ENCODE measurements at places on chromosomes 3 and 15.
A peak's percentile ranks its signal among the peaks of the same experiment; 100 is the strongest.

- no peak for DNase-seq
Measured at GRCh38 chr3:83877910-83878309, 1080.9 kb upstream of the CADM2 start.

DNA sequence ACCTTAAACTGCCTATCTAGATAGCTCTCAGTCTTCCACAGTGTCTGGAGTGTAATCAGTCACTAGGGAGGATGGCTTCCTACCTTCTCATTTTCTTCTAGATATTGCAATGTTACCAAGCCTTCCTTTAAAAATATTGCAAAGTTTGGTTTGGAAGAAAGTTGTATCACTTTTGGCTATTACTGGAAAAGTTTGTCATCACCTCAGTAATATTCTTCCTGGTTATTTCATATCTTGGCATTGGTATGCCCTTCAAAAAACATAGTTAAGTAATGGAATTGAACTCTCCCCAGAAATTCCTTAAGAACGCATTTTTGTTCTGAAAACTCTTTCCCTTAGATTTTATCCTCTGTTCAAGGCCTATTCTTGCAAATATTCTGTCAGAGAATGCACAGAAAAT lies 179.3 kb upstream of the MME start:
- DNase-seq: no peak

- DNase-seq: no peak
Measured at GRCh38 chr3:43534675-43535074, 87.1 kb downstream of the ANO10 start.

DNA sequence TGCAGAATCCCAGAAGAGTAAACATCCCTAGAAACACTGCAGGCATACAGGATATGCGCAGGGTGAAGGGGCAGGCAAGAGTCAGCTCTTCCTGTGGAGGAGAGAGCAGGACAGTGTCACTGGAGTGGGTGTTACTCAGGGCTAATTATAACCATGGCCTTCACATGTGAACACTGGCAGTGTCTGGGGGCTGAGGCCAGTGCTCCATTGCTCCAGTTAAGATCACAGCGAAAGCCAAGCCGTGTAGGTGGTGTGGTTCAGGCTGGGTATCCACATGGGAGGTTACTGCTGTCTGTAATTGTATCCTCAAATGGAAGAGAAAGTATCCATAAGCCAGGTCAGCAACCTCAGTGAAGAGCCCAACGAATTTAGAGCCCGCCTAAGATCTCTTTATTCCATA lies 84.6 kb downstream of the MESD start:
- DNase-seq: peak; percentile 10

DNA sequence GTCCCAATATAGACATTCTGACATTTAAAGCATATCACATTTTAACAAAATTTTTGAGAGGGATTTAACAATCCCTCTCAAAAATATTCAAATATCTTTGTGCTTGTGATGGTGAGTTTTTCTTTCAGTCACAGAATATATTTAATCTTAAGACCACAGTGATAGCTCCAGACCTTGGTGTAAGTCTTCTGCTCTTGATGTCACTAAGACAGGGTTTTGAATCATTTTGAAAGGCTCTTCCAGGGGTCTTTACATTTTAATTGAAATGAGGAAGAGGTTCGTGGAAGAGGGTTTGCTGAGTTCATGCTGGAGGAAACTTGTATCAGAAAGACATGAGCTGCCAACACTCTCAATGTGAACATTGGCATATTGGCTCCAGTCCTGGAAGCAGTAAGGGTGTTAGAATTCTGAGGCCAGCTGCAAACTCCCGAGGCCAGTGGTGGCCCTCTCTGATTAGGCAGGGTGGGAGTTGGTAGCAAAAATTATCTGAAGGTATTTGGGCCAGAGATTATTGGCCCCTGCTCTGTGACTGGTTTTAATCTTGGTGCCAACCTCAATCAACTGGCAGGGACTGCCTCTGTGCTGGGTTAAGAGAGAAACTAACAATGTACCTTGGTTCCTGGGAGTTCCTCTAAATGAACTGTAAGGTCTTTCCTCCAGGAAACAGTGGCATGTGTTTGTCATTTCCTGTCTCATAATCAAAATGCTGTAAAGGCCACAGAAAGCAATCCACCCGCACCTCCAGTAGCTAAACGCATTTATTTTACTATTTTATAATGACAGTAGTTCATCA lies 5.3 kb downstream of the POU1F1 start:
- no peak for DNase-seq

DNA sequence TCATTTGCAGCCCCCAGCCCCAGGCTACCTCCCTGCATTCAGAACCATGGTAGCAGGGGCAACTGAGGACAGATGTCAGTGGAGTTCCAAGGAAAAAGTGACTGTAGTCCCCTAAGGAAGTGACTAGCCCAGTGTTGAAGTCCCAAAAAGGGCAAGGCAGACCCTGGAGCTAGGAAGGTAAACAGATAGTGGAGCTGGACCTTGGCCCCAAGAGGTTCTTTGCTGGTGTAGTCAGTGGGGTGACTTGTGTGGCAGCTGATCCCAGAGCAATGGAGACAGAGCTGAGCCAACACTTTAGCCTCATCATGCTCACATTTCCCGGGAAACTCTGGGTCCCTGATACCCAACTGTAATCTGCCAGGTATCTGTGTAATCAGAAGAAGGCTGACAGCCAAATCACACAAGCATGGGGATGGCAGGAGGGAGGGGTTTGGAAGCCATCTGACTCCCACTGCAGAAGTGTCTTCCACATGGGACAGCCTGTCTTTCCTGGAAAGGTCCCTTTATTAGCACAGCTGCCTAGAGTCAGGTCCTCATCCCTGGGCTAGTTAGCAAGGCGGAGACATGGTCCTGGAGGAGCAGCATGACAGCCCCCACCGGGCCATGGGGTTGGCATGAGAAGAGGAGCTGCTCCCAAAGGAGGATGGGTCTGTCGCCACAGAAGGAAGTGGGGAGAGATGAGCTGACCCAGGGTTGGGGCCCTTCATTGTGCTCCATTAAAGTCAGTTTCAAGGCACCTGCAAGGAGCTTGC lies 39.8 kb downstream of the PXYLP1 start:
- DNase-seq: peak; percentile 73

DNA sequence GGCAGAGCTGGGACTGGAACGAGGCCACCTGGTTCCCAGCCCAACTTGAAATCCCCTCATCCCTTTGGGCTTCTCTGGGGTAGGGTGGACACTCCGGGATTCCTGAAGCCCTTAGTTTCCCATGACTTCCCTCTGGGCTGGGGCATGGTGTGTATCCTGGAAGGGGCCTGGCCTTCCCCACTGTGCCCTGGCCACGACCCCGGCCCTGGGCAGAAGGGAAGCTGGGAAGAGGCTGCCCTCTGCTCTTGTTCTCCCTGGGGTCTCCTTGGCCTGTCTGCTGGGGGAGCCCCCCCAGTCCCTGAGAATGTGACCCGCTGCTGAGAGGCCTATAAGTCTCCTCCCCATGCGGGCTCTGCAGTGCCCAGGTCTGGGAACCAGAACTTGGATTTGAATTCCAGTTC lies 104.9 kb downstream of the LINGO1 start:
- no peak for DNase-seq

- DNase-seq: no peak
Measured at GRCh38 chr15:98785431-98785806, 137.1 kb downstream of the IGF1R start.

- no peak for DNase-seq
Measured at GRCh38 chr15:61681676-61682075, 378.6 kb downstream of the VPS13C start.

- no peak for DNase-seq
Measured at GRCh38 chr3:59979542-59979941, 929.7 kb upstream of the CFAP20DC start.

DNA sequence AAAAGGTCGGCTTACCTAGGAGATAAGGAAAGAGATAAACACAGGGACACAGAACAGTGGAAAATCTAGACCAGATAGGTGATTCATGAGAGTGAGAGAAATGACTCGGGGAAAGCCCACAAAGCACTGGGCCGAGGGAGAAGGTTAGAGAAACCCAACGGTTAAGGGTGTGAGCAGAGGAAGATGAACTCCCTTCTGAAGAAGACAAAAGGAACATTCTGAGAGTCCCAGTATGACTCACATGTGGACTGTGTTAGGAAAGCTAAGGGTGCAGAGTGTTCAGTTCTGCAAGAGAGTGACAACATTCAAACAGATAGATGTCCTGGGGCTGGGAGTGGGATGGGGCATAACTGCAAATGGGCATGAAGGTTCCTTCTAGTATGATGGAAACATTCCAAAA lies 83.0 kb downstream of the CNTN3 start:
- no peak for DNase-seq

DNA sequence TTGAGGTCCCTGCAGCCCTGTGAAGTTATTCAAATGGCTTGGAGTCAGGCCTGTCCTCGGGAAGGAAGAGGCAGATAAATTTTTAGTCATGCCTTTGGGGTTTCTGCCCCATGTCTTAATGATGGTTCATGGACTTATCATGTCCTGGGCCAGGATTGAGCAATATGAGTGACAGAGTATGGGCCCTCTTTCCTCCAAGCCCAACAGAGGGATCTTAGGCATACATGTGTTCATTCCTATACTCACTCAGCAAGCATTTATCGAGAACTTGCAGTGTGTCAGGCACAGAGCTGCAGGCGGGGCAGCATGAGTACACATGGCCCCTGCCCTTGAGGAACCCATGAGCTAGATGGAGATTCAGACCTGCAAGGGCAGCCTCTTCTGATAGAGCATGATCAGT lies 6.2 kb downstream of the ESYT3 start:
- DNase-seq: no peak

- no peak for DNase-seq
Measured at GRCh38 chr15:65026756-65027155, 2.7 kb downstream of the MTFMT start.

- DNase-seq: no peak
Measured at GRCh38 chr3:103499132-103499900, 1064.5 kb downstream of the ZPLD1 start.

DNA sequence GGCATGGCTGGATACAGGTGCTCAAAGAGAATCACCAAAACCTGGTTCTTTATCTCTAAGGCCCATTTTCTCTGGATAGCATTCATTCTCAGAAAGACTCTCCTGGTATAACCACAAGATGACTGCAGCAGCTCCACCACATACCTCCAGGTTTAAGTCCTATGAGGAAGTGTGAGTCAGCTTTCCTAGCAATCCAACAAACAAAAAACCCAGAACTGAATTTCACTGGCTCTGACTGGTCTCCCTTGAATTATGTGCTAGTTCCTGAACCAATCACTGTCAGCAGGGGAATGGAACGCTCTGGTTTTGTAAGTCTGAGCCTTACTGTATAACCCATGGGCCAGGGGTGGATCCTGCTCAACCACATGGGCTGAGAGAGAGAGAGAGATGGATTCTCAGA lies 27.2 kb downstream of the MRPL46 start:
- no peak for DNase-seq

GRCh38 chr15:57213862-57214261 lies 162.4 kb upstream of the CGNL1 start:
- peak; percentile 83 for DNase-seq

DNA sequence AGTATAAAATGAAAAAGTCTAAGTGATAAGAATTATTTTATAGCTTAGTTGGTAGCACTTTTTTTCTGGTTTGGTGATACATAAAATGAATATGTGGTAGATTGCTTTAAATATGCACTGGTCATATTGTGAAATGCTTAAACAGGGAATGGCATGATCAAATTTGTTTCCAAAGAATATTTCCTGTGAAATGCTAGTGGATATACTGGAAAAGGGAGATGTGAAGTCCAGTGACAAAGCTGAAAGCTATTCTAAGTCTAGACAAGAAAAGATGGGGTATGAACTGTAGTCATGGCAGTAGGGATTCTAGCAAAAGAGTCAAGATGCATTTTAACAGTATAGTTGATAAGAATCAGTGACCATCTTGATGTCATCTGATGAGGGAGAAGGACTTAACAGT lies 98.9 kb upstream of the MME start:
- DNase-seq: no peak

DNA sequence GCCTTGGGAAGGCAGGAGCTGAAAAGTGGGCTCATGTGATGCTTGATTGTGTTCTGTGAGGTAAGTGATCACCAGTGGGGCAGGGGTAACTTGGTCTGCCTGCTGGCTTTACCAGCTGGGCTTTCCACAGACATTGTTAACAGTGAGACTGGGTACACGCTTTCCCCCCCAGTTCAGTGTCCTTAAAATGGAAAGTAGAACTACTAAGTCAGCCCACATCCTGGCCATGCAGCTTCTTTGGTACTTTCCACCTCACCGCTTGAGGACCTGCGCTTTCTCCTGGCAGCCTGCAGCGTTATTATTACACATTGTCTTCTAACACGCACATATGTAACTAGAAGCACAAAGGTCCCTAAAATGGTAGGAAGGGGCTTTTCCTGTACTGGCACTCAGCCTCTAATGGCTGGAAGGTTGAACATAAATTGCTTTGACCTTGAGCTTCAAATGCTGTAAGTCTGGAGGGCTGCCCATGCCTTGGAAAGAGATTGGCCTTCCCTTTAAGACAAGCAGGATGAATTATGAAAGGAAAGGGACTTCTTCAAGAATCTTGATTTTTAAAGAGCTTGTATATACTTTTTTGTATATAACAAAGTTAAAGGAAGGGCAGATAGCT lies 216.1 kb upstream of the ROPN1 start:
- DNase-seq: no peak

DNA sequence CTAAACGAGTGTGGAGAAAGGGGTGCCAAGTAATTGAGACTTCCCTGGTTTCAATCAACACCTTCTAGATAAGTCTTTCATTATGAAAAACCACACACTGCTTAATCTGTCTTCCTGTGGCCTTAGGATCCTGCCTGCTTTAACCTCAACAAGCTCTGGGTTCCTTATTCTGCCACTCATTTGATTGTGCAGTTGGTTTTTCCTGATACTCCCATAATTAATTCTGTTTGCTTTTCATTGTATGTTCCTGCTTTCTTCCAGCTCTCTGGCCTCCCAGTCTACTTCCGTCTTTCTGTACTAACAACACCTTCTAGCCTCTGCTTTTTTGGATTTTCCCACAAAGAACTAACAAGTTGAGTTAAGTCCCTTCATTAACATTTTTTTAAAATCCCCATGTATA lies 20.2 kb upstream of the GCNT3 start:
- no peak for DNase-seq

- DNase-seq: peak; percentile 33
Measured at GRCh38 chr3:52277972-52278509, 408 bp downstream of the WDR82 start.

DNA sequence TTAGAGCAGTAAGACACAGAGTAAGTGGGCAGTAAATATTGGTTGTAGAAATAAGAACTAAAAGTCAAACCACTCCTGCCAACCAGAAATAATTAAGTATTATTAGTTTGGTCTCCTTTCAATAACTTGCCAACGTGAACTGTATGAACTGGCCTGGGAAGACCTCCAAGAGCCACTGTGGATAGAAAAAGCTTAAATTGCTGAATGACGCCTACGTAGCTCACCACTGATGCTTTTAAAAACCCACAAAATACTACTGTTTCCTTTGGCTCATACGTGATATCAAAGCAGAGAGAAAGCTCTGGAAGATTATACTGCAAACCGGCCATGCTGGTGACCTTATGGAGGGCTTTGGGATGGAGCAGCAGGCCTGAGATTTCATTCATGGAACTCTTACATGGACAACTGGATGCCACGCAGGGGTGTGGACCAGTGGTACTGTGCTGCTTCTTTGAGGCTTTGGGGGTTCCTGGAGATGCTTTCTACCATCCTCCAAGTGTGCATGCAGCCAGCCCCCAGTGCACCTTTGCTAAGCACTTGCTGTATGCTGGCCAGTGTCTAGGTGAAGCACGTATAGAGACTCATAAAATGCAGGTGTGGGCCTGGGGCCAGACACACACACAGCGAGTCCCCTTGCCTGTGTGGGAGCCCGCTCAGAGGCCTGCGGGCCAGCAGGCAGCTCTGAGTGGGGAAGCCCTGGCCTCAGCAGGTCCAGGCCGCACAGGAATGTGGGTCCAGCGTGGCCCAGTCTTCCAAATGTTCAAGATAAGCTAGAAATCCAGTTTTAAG lies 66.8 kb downstream of the ABTB1 start:
- DNase-seq: no peak
